ENCODE measurements at places on chromosomes 4 and X.

DNA sequence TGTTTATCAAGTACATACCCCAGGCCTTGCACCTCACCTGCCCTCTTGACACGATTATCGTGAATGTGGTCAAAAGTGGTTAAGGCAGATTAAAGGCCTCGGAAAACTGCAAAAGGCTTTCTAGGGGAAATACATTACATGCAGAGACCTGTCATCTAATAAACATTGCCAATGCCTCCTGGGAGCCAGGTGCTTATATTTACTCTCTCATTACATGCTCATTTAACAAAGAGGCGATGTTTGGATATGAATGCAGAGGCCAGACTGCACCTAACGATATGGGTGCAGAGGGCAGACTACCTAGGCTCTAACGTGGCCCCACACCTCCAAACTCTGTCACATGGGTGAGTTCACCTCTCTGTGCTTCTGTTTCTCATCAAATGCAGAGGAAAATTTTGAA is 14.5 kb downstream of the CRMP1 start:
- DNase-seq, result no peak

- no peak for DNase-seq
Measured at GRCh38 chrX:112761242-112762207, 79.1 kb downstream of the AMOT start.

- no peak for DNase-seq
Measured at GRCh38 chr4:171779301-171779700, 33.9 kb upstream of the GALNTL6 start.

- DNase-seq, result no peak
Measured at GRCh38 chr4:2360396-2360730, 58.1 kb downstream of the ZFYVE28 start.

- no peak for DNase-seq
Measured at GRCh38 chr4:84901740-84902281, 64.7 kb downstream of the WDFY3 start.

DNA sequence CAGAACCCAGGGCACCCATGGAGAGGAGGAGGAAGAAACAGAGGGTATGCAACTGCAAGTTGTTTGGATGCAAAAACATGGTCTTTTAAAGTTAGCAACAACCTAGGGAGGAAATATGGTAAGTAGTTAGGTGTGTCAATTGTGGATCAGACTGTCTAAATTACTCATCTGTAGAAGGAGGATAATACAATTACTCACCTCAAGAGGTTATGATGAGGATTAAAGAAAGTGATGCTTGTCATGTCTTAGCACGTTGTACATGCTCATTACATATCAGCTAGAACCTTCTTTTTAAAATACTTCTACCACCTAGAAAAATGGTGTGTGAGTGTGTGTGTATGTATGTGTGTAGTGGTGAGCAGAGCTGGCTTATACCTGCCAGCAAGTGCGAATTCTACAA is 2.3 kb upstream of the C1QTNF7 start:
- DNase-seq, result no peak

GRCh38 chrX:38989076-38989475 is 187.8 kb downstream of the MID1IP1 start:
- DNase-seq, result no peak

- DNase-seq, result no peak
Measured at GRCh38 chr4:88409789-88410188, 31.1 kb downstream of the HERC6 start.

- DNase-seq, result no peak
Measured at GRCh38 chr4:3780347-3781171, 14.4 kb downstream of the ADRA2C start.

- DNase-seq, result no peak
Measured at GRCh38 chr4:109434007-109434971, 674 bp downstream of the SEC24B start.

DNA sequence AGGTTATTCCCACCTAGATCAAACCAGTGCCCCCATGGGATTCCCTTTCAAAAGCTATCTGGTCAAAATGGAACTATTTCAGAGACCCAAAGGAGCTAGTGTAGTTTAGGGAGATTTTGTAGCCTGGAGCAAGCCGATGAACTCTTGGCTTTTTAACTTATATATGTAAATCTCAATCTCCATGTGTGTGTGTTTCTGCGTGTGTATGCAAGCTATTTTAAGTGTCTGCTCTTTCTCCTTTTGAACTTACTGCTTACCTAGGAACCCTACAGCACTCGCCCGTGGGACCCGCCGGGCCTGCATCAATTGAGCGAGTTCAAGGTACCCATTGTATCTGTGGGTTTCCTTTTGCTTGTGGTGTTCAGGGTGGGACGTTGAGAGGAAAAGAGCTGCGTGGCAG is 10.4 kb downstream of the CSTF2 start:
- no peak for DNase-seq

Measured in activated T-helper 1 cell treated with anti-CD3 and anti-CD28 coated beads, Interleukin-2, amount 50 U/mL, for 16 hours (primary cell).